Bronchial epithelial cell (primary cell): ENCODE measurements at places on chromosomes 1 and 21. TPM values are rescaled to one million over a fixed set of nuclear protein-coding genes. Genes with fewer than 3 reads are reported as not detected.
A peak's percentile ranks its signal among the peaks of the same experiment; 100 is the strongest.

DNA sequence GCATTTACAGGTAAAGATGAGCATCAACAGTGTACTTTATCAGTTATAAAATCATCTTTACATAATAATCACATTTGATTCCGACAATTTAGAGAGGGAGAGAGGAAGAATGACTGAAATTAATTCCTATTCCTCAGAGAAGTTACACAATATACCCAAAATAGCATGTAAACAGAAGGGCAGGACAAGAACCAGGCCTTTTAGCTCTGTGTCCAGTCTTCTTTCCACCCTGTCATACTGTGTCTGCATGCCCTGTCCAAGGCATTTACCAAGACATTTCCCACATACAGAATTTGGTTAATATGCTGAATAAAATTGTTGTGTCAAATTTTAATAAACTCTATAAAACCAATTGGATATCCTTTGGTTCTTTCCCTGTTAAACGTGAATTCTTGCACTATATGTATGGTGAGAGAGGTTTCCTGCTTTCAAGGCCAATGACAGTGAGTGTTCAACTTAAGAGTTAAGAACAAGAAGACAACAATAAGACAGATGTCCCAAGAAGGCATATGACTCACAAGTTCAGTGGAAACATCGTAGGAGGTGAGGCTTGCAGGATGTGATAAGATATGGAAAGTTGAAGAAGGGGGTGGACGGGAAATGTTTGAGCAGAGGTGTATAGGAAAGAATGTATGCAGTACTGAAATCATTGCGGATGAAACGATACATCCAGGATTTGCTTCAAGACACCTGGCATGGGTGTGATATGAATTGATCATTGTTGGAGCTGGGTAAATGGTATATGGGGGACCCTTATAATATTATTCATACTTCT lies 20.8 kb downstream of the LRRC8B start:
- DNase-seq = peak; percentile 91

DNA sequence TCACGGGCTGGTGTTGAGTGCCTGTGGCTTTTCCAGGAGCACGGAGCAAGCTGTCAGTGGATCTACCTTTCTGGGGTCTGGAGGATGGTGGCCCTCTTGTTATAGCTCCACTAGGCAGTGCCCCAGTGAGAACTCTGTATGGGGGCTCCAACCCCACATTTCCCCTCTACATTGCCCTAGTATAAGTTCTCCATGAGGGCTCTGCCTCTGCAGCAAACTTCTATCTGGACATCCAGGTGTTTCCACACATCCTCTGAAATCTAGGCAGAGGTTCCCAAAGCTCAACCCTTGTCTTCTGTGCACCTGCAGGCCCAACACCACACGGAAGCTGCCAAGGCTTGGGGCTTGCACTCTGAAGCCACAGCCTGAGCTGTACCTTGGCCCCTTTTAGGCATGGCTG lies 157.3 kb downstream of the MRPL39 start:
- no peak for DNase-seq

GRCh38 chr21:32424191-32424535 lies 11.7 kb downstream of the EVA1C start:
- DNase-seq = no peak

GRCh38 chr1:24735509-24736375 lies 9.5 kb upstream of the CLIC4 start:
- DNase-seq = no peak

Gene MSH4
- total RNA-seq = 0.26 and 0.51 TPM in 2 replicates

GRCh38 chr21:15355066-15355465 lies 290.3 kb upstream of the NRIP1 start:
- DNase-seq = no peak

Gene CD53
- total RNA-seq = not detected in 2 replicates

DNA sequence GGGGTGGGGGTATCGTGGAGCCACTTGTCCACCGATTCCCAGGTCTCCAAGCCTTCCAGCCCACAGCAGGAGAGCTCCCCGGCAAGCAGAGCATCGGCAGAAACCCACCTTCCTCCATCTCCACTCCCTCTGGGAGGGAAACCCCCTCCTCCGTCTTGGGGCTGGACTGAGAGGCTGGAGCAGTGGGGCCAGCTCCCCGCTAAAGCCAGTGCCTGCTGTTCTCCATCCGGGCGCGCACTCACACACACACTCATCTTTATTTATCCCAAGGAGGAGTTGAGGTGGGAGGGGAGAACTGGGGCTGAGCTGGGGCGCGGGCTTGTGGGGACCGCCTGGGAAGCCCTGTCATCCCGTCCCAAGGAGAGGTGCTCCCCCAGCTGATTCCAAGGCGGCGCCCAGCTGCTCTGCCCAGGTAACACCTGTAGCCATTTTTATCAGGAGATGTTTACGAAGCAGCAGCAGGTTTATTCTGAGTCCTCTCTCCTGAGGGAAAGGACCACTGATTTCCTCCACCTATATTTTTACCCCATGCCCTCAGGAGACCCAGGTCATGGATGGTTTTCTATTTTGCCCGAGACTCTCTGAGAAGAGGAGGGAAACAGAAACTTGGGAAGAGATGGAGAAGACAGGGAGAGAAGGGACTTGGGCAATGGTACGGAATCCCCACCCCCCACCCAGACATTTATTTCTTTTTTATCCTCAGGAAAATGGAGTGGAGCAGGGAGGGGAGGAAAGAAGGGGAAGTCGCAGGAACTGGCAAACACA lies 2.1 kb downstream of the KCNN3 start:
- DNase-seq = no peak

GRCh38 chr1:159968901-159969300 lies 14.9 kb upstream of the SLAMF9 start:
- DNase-seq = no peak

DNA sequence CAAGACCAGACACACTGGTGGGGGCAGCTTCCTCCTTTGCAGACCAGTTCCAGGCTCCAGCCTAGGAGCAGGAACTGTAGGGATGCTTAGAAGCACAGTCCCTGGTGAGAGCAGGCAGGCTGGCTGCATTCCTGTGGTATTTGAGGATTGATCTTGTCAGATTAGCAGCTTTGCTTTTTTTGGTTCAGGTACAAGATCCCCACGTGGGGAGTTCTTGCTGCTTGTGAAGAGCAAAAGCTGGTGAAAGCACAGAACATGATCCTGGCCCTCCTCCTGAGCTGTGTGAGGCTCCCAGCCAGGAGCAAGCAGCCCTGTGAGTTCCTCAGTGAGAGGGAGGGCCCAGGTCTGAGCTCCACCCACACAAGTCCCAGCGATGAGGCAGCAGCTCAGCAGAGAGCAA lies 75.3 kb upstream of the ARTN start:
- peak; percentile 84 for DNase-seq

DNA sequence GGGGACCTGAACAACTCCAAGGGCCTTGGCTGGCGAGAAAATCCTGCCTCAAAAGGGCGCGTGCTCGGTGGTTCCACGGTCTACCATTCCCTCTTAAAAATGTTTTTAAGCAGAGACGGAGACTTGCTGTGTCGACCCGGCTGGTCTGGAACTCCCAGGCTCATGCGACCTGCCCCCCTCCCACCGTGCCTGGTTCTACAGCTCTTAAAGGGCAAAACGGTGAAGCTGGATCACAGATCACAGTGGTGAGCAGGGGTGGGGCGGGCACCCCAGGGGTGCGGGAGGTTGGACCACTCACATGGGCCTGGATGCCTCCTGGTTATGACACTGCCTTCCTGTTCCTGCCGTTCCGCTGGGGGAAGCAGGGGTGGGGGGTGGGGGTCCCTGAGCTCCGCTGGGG lies 4.2 kb upstream of the C1orf159 start:
- no peak for DNase-seq

- peak; percentile 41 for DNase-seq
These were observed 111.8 kb upstream of the USP25 start for GRCh38 chr21:15617964-15618363.

- no peak for DNase-seq
These were observed 26.3 kb downstream of the PRDX6 start for GRCh38 chr1:173503391-173503790.

- no peak for DNase-seq
These were observed 22.6 kb upstream of the RAB3GAP2 start for GRCh38 chr1:220294846-220295301.

DNA sequence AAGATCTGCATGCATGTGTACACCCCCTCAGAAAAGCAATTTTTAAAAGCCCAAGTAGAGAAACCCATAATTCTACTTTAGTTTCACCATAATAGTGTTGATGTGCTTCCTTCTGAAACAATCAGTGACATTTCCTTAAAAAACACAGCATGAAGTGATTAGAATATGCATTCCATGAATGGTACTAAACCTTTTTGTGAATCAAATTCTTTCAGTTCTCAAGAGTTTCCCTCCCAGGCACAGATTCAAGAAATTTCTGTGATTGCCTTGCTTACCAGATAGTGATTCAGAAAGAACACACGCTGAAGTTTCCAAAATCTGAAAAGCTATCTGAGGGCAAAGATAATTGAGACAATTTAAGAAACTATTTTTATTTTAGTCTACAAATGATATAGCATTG lies 136.4 kb upstream of the ADGRL2 start:
- DNase-seq = no peak

- peak; percentile 59 for DNase-seq
These were observed 76.0 kb downstream of the RPS6KC1 start for GRCh38 chr1:213127074-213127473.

GRCh38 chr1:224127925-224128819 lies 14.3 kb downstream of the FBXO28 start:
- DNase-seq = peak; percentile 36
